ENCODE measurements at places on chromosomes 11 and 22.

- no peak overlapping the region for H3K4me3 ChIP-seq
- H3K36me3 ChIP-seq, result peaks cover 29% of the 10 kb centered on the region
- no peaks in the 10 kb centered on the region for H3K4me1 ChIP-seq
- H3K27ac ChIP-seq, result no peak overlapping the region
- DNase-seq, result no peak
- no peaks in the 10 kb centered on the region for H3K27me3 ChIP-seq
Observed at GRCh38 chr11:64259533-64260067, 8.3 kb downstream of the PLCB3 start.

GRCh38 chr11:77129842-77130756 lies 2.1 kb downstream of the MYO7A start:
- no peaks in the 10 kb centered on the region for H3K27me3 ChIP-seq
- DNase-seq, result no peak
- no peaks in the 10 kb centered on the region for H3K4me1 ChIP-seq
- no peaks in the 10 kb centered on the region for H3K36me3 ChIP-seq

GRCh38 chr11:35787013-35787504 lies 124.5 kb downstream of the TRIM44 start:
- no peak overlapping the region for H3K4me3 ChIP-seq
- no peaks in the 10 kb centered on the region for H3K36me3 ChIP-seq
- DNase-seq, result peak; percentile 19
- H3K4me1 ChIP-seq, result peaks cover 40% of the 10 kb centered on the region

- H3K4me1 ChIP-seq, result no peaks in the 10 kb centered on the region
- no peaks in the 10 kb centered on the region for H3K27me3 ChIP-seq
- H3K27ac ChIP-seq, result no peak overlapping the region
- no peak for DNase-seq
- no peak overlapping the region for H3K4me3 ChIP-seq
Observed at GRCh38 chr11:128341280-128342248, 245.8 kb downstream of the ETS1 start.

- no peak for DNase-seq
- peaks cover 3% of the 10 kb centered on the region for H3K36me3 ChIP-seq
- no peaks in the 10 kb centered on the region for H3K4me1 ChIP-seq
- H3K4me3 ChIP-seq, result no peak overlapping the region
- no peak overlapping the region for H3K27ac ChIP-seq
Observed at GRCh38 chr11:73012121-73012863, 129.8 kb downstream of the FCHSD2 start.

- H3K4me3 ChIP-seq, result no peak overlapping the region
- no peak for DNase-seq
- no peaks in the 10 kb centered on the region for H3K36me3 ChIP-seq
- no peaks in the 10 kb centered on the region for H3K27me3 ChIP-seq
- no peak overlapping the region for H3K27ac ChIP-seq
- H3K4me1 ChIP-seq, result peaks cover 10% of the 10 kb centered on the region
Observed at GRCh38 chr11:113016905-113017304, 55.7 kb downstream of the NCAM1 start.

GRCh38 chr11:7632211-7632610 lies 41.1 kb downstream of the CYB5R2 start:
- H3K27ac ChIP-seq, result no peak overlapping the region
- no peak for DNase-seq
- H3K4me3 ChIP-seq, result no peak overlapping the region
- no peaks in the 10 kb centered on the region for H3K27me3 ChIP-seq
- no peaks in the 10 kb centered on the region for H3K4me1 ChIP-seq
- no peaks in the 10 kb centered on the region for H3K36me3 ChIP-seq

GRCh38 chr11:10042699-10043098 lies 251.3 kb downstream of the SBF2 start:
- H3K27me3 ChIP-seq, result no peaks in the 10 kb centered on the region
- H3K27ac ChIP-seq, result no peak overlapping the region
- DNase-seq, result no peak
- peaks cover 52% of the 10 kb centered on the region for H3K36me3 ChIP-seq

DNA sequence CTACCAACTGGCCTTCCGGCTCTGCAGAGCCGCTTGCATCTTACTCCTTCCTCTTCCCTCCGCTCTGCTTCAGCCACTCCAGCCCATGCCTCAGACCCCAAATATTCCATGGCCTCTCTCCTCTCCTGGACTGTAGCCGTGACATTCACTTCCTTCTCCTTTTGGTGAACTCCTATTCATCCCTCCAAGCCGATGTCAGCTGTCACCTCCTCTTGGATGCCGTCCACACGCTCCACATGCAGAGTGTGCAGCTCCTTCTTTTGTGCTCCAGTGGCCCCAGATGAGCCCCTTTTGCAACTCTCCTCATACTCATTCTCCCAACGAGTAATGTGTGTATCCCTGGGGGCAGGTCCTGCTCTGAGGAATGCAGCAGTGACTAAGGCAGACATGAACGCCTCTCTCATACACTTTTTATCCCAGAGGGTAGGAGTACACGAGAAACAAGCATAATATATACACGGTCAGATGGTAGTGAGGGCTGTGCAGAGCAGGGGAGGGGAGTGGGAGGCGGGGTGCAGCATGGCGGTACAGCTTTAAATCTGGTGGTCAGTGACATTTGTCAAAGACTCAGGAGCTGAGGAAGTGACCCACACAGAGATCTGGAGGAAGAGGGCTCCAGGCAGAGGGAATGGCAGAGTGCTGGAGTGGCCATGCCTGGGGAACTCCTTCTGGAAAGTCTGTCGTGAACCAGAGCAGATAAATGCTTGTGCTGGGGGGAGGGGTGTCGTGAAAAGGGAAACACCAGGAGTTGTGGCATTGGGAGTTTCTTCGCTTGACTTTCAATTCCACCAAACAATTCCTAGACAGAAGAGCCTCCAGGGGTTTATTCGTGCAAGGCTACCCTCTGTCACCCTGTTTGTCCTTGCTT lies 83.8 kb upstream of the ATXN10 start:
- H3K4me3 ChIP-seq, result no peak overlapping the region
- no peak overlapping the region for H3K27ac ChIP-seq
- H3K27me3 ChIP-seq, result no peaks in the 10 kb centered on the region
- H3K4me1 ChIP-seq, result no peaks in the 10 kb centered on the region
- no peaks in the 10 kb centered on the region for H3K36me3 ChIP-seq

DNA sequence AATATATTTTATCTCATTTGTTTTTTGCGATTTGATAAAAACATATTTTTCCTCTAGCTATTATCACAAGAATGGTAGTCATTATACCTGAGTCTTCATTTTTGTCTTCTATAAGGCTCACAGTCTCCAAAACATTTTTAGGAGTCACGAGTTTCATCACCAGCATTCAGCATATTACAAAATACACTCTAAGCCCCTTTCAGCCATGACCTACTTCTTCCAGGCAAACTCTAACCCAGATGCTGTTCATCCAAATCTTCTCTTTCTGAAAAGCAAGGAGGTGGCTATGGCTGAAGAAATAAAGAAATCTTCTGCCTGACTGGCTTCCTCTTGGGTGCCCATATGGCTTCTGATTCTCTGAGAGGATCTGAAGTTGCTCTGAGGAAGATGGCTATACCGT lies 35.7 kb upstream of the USP47 start:
- H3K4me1 ChIP-seq, result no peaks in the 10 kb centered on the region
- H3K4me3 ChIP-seq, result no peak overlapping the region
- H3K27ac ChIP-seq, result no peak overlapping the region
- H3K27me3 ChIP-seq, result no peaks in the 10 kb centered on the region

- no peak overlapping the region for H3K27ac ChIP-seq
- no peak for DNase-seq
- 0 out of 2 replicates have a peak, but pooled peaks cover 3% of the 10 kb centered on the region for H3K36me3 ChIP-seq
Observed at GRCh38 chr11:95907476-95907875, 16.4 kb downstream of the MTMR2 start.

All from SK-N-SH (cell line).